ENCODE measurements at places on chromosomes 16 and 17.

GRCh38 chr16:29743827-29744531 is 1.8 kb downstream of the C16orf54 start:
- DNase-seq, result peak; percentile 56

- no peak for DNase-seq
These were observed 5.0 kb downstream of the ARMC7 start for GRCh38 chr17:75114552-75115314.

GRCh38 chr16:4522051-4522581 is 16.5 kb downstream of the CDIP1 start:
- no peak for DNase-seq

DNA sequence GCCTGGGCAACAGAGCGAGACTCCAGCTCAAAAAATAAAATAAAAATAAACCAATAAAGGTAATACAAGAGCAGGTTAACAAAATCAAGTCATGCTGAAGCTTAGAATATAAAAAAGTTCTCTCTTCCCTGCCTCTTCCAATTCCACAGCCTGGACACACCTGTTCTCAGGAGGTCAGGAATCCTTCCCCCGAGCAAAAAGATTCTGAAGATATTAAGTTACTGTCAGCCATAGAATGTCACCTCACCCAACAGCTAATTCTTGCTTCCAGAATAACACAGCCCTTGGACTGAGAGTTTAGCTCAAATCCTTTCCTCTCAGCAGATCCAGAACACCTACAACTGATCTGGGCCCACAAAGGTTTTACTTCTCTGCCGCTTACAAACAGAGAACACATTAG is 27.1 kb downstream of the SLC39A11 start:
- DNase-seq, result no peak

GRCh38 chr16:87575027-87575804 is 27.1 kb upstream of the JPH3 start:
- no peak for DNase-seq

DNA sequence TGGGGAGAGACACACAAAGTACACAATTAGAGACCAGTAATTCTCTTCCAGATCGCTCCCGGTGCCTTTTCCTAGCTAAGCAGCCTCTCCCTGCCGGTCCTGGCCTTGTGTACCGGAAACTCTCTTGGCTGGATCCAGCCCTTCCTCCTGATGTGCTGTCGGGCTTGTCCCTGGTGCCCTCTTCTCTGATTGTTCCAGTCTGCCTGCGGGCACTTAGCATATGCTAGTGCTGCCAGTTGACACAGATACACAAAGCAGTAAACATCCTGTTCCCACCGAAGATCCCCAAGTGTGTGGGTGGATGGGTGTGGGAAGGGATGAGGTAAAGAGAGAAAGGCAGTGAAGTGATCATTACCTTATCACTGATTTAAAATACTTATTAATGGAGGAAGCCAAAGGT is 9.7 kb downstream of the HS3ST3B1 start:
- no peak for DNase-seq

DNA sequence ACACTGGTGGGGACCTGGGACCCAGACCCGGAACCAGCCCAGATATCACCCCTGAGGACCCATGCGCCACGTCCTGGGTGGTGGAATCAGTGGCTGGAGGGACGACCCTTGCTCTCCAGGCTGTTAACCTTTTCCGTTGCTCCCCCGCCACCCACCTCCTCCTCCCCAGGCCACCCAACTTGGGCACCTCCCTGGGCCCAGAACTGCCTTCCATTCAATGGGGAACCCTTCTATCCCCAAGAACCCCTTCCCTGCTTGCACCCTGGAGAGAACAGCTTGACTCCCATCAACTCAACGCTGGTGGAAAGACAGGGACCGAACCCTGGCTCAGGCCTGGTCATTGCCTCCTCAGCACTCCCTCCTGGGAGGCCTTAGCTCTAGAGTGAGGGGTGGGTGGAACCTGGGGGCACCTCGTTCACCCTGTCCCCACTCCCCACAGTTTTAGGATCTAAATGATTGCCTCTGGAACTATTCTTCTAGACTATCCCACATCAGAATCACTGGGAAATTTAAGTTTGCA is 5.7 kb upstream of the IL32 start:
- no peak for DNase-seq

- DNase-seq, result no peak
These were observed 15.7 kb downstream of the ELAC2 start for GRCh38 chr17:13001991-13002615.

- DNase-seq, result no peak
These were observed 2.0 kb downstream of the VAMP2 start for GRCh38 chr17:8160741-8161221.
